ENCODE measurements at places on chromosomes 1 and 21.
A peak's percentile ranks its signal among the peaks of the same experiment; 100 is the strongest.

- no peak for DNase-seq
These were observed 27.6 kb downstream of the GPR88 start for GRCh38 chr1:100565533-100565932.

GRCh38 chr1:6251233-6251632 is 7.3 kb downstream of the HES3 start:
- no peak for DNase-seq

GRCh38 chr1:205376739-205377138 is 20.0 kb upstream of the KLHDC8A start:
- DNase-seq: no peak

DNA sequence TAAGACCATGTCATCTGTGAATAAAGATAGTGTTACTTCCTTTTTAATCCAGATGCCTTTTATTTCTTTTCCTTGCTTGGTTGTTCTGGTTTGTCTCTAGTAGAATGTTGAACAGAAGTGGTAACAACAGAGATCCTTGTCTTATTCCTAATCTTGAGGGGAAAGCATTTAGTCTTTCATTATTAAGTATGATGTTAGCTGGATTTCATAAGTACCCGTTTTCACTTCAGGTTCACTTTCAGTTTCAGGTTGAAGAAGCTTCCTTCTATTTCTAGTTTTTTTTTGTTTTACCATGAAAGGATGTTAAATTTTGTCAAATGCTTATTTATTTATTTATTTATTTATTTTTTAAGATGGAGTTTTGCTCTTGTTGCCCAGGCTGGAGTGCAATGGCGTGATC is 22.3 kb upstream of the AGPAT3 start:
- no peak for DNase-seq

- DNase-seq: no peak
These were observed 24.8 kb upstream of the MUTYH start for GRCh38 chr1:45365051-45365450.

- DNase-seq: no peak
These were observed 29.1 kb downstream of the KNCN start for GRCh38 chr1:46522184-46522968.

DNA sequence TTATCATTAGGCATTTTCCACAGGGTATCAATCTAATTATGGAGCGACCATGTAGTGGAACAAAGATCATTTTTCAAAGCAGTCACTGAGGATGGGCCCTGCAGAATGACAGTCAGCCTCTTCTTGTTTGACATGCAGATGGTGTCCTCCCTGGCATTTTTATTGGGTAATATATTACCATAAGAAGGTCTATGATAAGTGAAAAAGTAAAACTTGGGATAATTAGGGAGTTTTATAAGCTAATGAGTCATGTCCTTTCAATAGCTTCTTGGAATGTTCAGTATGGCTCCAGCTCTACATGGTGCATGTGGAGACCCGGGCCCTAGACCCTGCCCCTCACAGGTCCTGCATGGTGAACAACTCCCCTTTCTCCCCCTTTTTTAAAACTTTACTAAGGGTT is 232.2 kb upstream of the COA6 start:
- no peak for DNase-seq

- DNase-seq: no peak
These were observed 31.9 kb downstream of the NFYC start for GRCh38 chr1:40723196-40723955.

DNA sequence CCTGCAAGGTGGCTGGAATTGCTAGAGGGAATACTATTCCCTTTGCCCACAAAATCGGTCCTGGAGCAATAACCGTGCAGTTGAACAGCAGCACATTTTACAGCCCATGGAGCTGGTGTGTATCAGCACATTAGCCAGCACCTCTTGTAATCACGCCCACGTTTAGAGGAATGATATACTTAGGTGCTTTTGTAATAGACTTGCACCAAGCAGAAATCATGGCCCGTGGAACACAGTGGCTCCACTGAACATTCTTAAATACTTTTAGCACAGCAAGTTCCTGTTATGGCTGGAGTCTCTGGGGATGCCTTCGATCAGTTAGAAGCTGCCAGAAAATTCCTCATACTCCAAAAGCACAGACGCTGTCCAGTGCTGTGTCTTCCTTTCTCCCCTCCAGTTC is 218.1 kb upstream of the FAM78B start:
- no peak for DNase-seq

- DNase-seq: peak; percentile 49
These were observed 1.1 kb downstream of the CTPS1 start for GRCh38 chr1:40980453-40981121.

GRCh38 chr1:51299981-51300670 is 30.2 kb downstream of the TTC39A start:
- DNase-seq: no peak

DNA sequence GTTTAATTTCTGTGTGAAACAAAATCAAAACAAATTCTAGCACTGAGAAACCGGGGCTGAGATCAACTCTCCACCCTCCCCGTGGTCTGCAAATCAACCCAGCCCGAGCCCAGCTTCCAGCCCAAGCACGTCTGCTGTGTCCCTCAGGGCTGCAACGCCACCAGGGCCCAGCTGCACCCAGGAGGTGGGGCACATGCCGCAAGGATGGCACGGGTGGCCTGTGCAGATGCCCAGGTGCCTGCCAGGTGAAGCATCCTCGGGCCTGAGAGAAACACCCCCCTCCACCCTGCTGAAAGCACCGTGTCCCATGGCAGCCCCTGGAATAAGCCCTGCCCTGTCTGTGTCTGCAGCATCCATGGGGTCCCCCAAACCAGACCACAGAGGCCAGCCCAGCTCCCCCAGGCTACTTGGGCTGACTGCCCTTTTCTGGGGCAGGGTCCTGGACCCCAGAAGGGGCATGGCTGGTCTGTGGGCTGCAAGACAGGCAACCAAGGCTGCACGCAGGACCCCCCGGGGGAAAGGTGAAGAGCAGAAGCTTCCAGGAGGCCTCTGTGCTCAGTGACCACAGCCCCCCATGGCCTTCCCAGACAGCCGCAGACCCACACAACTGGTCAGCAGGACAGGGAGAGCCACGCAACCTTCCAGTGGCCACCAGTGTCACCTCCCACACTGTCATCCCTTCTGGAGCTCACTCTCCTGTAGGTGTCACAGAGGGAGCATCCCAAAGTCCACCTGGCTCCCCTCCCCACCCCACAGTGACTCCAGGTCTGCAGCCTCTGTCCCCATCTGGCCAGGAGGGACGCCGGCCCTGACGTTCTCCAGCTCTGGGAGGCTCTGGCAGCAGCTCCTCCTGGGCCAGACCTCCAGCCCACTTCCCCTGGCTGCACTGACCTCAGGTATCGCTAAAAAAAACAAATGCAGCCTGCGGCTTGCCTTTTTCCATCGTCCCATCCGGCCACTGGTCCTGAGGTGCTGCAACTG is 7.7 kb downstream of the WNT9A start:
- no peak for DNase-seq

- no peak for DNase-seq
These were observed 15.7 kb upstream of the LMNA start for GRCh38 chr1:156098784-156099183.

DNA sequence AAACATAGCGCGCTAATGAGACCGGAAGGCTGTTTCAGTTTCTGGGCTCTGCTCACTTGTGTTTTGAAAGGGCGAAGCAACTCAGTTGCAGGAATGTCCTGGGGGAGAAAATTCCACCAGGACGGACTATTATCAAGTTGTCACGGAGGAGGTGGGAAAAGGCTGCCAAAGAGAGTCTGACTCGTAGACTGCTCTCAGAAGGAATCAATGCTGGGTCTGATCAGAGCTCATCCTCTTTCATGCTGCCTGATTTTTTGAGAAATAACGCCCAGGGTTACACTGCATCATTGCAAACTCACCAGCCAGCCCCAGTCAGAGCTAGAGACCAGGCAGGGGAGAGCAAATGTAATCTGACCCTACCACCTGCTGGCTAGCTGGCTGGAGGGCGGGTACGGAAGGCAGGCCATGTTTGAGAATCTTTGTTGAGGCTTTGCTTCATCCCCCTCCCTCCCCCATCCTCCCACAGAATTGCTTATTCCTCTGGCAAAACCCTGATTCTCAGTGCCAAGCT is 36.4 kb upstream of the BCL9 start:
- no peak for DNase-seq

GRCh38 chr21:18443701-18444100 is 40.1 kb upstream of the TMPRSS15 start:
- no peak for DNase-seq

DNA sequence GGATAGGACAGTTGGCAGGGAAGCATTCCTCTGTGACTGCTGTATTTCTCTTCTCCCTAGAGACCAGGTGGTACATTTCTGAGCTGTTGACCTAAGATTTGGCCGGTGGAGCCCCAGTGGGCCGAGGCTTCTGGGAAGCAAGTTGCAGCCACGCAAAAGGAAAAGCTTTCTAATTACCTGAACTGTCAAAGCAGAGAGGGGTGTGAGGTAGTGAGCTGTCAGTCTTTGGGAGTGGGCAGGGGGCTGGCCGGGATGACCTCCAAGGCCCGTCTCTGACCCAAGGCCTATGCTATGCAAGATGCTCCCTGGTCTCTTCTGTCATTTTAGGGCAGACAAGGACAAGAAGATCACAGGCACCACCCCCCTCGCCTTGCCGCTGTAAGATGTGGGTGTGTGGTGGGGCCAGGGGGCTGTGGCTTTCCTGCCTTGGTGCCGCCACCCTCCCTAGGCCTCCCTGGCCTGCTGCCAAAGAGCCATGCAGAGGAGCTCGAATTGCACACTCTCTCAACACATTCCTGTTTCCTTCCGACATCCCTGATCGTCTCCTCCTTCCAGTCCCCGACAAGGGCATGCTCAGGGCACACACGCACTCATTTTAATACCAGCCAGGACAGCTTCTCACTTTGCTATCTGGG is 7.7 kb downstream of the PADI1 start:
- peak; percentile 59 for DNase-seq

- DNase-seq: no peak
These were observed 81.9 kb downstream of the SLC25A24 start for GRCh38 chr1:108117945-108118902.

DNA sequence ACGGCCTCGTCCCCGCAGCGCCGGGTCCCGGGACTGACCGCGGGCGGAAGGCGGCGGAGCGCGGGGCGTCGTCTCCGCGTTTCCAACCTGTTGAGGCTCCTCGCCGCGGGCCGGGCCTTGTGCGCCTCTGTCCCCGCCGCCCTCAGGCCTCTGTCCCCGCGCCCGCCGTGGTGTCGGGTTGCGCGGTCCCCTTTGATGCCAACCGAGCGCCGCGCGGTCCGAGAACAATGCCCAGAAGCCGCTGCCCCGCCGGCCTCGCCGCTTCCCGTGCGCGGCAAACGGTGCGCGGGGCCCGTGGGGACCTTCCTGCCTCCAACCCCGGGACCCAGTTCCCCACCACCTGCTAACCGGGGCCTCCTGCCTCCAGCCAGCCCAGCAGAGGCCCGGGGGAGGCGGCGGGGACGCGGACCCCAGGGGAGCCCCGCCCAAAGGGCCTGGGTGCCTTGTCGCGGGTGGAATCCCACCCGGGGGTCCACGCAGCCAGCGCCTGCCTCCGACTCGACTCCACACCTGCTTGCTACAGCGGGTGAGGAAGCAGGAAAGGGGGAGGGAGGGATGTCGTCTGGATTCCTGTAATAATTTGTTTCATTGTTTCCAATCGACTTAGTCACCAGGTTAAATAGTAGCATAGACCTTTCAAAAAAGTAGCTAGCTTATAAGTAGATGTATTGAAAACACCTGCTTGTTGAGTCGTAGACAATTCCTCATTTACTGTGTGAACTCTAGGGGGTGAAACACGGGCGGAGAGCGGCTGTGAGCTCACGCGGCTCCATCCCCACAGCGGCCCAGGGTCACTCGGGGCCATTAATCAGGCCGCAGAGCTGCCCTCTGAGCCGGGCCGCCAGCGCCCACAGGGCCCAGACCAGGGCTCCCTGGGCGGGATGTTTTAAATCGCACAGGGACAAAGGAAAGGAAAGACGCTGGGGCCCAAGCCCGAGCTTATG is 1.1 kb downstream of the COL18A1 start:
- peak; percentile 15 for DNase-seq

DNA sequence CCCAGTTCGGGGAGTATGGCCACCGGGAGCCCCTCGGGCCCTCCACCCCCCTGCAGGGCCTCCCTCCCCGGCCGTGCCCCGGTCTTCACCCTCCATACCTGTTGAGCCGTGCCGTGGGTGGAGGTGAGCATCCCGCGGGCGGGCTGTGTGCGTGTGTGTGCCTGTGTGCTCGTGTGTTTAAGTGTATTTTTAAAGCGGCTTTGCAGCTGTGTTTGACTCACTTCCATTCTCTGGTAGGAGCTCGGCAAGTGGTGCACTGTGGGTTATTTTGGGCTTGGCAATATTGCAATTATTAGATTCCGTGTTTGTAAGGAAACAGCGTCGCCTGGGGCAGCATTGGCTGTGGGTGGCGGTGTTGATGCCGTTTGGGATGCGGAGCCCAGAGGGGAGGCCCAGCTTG is 20.3 kb upstream of the PLCH2 start:
- no peak for DNase-seq

DNA sequence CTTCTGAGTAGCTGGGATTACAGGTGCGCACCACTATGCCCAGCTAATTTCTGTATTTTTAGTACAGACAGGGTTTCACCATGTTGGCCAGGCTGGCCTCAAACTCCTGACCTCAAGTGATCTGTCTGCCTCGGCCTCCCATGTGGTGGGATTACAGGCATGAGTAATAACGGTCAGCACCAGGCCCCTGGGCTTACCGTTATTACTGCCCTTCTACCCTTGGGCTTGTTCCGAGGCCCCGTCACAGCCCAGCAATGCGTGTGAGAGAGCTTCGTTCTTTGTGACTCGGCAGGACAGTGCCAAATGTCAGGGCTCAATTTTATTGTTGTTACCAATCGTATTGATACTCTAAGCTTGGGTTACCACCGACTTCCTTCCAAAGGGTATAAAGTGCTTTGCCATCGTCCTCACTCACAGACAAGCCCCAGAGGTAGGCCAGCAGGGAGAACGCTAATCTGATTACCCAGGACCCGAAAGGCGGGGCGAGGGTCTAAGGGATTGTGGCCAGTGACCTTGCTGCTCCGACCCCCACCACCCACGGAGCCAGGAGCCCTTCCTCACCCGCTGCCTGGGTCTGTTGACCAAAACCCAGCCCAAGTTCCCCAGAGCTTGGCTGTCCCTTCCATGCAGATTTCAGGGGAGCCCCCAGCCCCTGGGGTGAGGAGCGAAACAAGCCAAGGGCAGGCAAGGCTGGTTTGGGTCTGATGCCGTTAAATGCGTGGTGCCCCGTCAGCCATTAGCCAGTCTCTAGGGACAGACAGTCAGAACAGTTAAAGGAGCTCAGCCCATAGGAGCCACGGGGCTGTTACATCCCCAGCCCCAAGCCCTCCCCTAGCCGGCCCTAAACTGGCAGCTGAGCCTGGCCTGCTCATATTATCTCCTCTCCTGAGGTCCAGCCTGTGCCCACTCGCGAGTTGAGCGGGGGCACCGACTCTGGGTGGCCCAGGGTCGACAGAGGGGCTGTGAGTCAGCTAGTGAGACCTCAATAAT is 54.9 kb upstream of the CASZ1 start:
- no peak for DNase-seq

- peak; percentile 79 for DNase-seq
These were observed at the start of gene MAN1C1 for GRCh38 chr1:25616095-25616986. Gene MAN1C1 (plus strand): TSS chr1:25616791. CDS start chr1:25617798, 1,007 bp downstream.

- no peak for DNase-seq
These were observed 10.5 kb downstream of the SLC2A1 start for GRCh38 chr1:42947965-42948732.

GRCh38 chr1:209620487-209620884 is 31.7 kb downstream of the LAMB3 start:
- no peak for DNase-seq

- peak; percentile 38 for DNase-seq
These were observed 6.9 kb downstream of the PINK1 start for GRCh38 chr1:20640183-20640597.

- no peak for DNase-seq
These were observed 108.2 kb upstream of the COL6A1 start for GRCh38 chr21:45873418-45873817.

- DNase-seq: no peak
These were observed 2.2 kb downstream of the NRIP1 start for GRCh38 chr21:15062606-15062965.

All from stimulated activated CD4-positive, alpha-beta T cell treated with anti-CD3 and anti-CD28 coated beads, Interleukin-4, amount 100 ng/mL, for 1 hour (primary cell).